Type B pancreatic cell (in vitro differentiated cells): ENCODE measurements at places on chromosomes 16 and 17. TPM values are rescaled to one million over a fixed set of nuclear protein-coding genes. Genes with fewer than 3 reads are reported as not detected.

The SLC16A6 gene
- total RNA-seq, result 0.67 and 1.6 TPM in 2 replicates

- no peak for DNase-seq
These were observed 11.2 kb downstream of the GAA start for GRCh38 chr17:80112471-80113032.

GRCh38 chr16:11692171-11692570, 23.9 kb downstream of the SNN start:
- no peak for DNase-seq

GRCh38 chr16:9844361-9844760, 337.9 kb downstream of the GRIN2A start:
- no peak for DNase-seq

GRCh38 chr16:4624827-4625559, 367 bp downstream of the MGRN1 start:
- no peak for DNase-seq

DNA sequence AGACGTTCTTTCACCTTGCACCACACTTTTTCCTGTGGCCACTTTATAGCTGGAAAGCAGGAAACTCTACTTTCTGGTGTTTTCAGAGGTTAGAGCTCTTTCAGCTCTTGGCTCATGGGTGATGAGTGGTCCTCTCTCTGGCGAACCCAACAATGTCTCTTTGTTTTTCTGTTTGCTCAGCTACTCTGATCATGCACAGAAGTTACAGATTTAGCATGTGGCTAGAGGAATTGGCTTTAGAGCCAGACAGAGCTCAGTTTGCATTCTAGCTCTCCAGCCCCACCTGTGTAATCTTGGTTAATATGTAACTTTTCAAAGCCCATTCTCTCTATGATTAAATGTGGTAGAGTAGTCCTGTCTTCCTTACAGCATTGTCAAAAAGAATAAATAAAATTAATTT, 225.2 kb downstream of the HAPSTR1 start:
- no peak for DNase-seq

The BANP gene
- total RNA-seq, result 28.3 and 36.9 TPM in 2 replicates

DNA sequence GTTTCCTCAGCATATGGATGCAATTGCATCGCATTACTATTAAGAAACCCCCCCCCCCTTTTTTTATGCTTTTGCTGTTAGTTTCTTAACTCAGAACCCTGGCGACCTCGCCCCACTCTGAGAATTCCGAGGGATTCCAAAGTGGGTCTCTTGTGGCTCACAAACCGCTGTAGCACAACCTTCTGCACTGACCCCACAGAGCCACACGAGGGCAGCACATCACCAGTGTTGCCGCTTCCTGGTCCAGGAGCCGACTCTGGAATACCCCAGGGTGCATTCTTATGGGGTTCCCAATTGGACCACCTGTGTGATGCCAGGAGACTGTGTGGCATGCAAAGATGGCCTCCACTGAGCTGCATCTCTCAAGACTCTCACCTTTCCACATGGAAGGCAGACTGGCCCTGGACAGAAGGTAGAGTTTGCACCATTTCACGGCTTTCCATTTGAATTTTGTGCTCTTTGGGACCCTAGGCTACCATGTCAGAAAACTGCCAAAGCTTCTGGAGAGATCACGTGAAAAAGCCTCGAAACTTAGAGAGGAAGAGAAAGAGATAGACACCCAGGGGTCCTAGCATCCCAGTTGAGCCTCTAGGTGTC, 432.7 kb upstream of the ASIC2 start:
- no peak for DNase-seq

The FOXN1 gene
- 1.0 and 1.2 TPM in 2 replicates for total RNA-seq

DNA sequence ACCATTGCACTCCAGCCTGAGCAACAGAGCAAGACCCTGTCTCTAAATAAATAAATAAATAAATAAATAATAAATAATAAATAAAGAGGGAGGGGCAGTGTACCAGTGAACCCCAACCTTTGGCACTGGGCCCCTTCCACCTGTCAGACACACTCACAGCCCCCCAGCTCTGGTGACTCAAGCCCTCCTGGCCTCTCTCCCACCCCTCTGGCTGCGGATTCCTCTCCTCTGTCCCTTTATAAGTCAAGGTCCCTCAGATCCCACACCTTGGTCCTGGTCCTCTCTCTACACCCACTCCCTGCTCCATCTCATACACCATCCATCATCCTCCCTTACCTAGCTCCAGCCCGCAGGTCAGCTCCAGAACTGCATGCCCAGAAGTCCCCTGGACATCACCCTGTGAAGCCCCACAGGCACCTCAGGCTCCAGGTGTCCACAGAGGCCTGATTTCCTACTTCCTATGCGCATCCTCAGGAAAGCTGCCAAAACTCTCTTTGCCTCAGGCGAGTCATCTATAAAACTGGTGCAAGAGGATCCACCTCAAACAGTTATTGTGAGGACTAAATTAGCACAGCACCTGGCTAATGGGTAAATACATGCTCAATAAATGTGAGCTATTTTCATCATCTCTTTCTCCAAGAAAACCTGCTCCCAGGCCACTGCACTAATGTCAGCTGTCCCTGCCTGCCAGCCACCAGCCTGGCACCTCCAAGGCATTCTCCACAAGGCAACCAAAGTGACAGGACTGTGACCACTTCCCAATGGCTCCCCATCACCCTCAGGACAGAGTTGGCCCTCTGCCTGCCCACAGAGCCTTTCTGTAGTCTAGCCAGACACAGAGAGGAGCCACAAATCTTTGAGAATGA, 46.8 kb downstream of the BEAN1 start:
- peak; percentile 54 for DNase-seq

GRCh38 chr17:80724775-80725266, 180.2 kb downstream of the RPTOR start:
- no peak for DNase-seq

The SOST gene
- total RNA-seq, result 2.0 TPM in 1 of 2 replicates, not detected in the other

The USP10 gene
- total RNA-seq, result 97.7 and 110 TPM in 2 replicates

The MT1M gene
- not detected in 2 replicates for total RNA-seq

DNA sequence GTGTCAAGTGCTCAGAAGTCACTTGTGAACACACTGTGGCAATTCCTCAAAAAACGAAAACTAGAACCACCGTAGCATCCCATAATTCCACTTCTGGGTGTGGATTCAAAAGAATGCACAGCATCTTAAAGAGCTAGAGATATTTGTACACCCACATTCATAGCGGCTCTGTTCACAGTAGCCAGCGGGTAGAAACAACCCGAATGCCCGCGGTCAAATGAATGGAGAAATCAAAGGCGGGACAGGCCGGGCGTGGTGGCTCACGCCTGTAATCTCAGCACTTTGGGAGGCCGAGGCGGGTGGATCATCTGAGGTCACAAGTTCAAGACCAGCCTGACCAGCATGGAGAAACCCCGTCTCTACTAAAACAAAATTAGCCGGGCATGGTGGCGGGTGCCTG, 337.5 kb downstream of the SEC14L1 start:
- DNase-seq, result no peak

The MPV17L gene
- 7.6 and 11.5 TPM in 2 replicates for total RNA-seq

DNA sequence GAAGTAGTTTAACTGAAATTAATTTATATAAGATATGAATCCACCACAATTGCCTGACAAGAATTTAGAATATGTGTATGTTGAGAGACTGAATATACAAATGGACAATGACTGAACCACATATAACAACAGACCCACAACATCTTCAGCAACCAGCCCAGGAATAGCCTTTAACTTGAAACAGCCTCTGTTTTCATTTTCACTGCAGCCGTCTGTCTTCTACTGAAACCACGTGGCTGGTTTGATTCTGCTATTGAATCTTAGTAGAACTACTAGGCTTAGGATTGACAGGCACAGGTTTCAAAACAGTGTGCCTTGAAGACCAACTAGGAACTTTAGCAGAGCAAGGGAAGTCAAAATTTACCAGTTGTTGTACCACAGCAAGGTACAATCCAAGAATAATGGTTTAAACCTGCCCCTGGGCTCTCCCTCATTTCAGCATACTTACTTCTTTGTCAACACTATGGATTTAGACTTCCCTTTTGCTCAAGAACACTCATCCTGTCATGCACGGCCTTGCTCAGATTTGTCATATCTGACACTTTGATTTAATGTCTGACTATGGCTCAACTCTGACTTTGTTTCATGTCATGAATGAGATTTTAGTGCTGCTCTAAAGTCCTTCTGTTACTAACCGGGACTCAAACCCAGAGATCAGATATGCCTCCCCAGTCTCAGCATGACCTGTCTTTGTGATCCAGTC, 355.0 kb downstream of the KIF2B start:
- DNase-seq, result no peak

- DNase-seq, result no peak
These were observed 53.0 kb downstream of the IQCK start for GRCh38 chr16:19771040-19771439.

The ACSM2B gene
- total RNA-seq, result 2.4 TPM in 1 of 2 replicates, not detected in the other

GRCh38 chr17:30958187-30958586, 12.7 kb upstream of the RNF135 start:
- DNase-seq, result no peak
